A549 treated with RU486 at 1 μM for 4 hours (cell line): ENCODE measurements at places on chromosomes 11 and 22. TPM values are rescaled to one million over a fixed set of nuclear protein-coding genes. Genes with fewer than 3 reads are reported as not detected.

The TANGO2 gene
- total RNA-seq: 11.5 to 15.5 TPM (median 13.7 TPM) in 5 replicates

The OR2D2 gene
- total RNA-seq: not detected in 5 replicates

The OR51E2 gene
- not detected in 5 replicates for total RNA-seq

The GPHA2 gene
- not detected in 5 replicates for total RNA-seq

The SEZ6L gene
- not detected in 5 replicates for total RNA-seq

The NECTIN1 gene
- 8.2 to 10.3 TPM (median 9.3 TPM) in 5 replicates for total RNA-seq

The C22orf31 gene
- total RNA-seq: not detected in 5 replicates
